ENCODE measurements at places on chromosomes 2 and 18.

- DNase-seq, result no peak
These were observed 257.8 kb upstream of the STON1 start for GRCh38 chr2:48272199-48272598.

- no peak for DNase-seq
These were observed 142.8 kb upstream of the ALPP start for GRCh38 chr2:232235716-232236115.

DNA sequence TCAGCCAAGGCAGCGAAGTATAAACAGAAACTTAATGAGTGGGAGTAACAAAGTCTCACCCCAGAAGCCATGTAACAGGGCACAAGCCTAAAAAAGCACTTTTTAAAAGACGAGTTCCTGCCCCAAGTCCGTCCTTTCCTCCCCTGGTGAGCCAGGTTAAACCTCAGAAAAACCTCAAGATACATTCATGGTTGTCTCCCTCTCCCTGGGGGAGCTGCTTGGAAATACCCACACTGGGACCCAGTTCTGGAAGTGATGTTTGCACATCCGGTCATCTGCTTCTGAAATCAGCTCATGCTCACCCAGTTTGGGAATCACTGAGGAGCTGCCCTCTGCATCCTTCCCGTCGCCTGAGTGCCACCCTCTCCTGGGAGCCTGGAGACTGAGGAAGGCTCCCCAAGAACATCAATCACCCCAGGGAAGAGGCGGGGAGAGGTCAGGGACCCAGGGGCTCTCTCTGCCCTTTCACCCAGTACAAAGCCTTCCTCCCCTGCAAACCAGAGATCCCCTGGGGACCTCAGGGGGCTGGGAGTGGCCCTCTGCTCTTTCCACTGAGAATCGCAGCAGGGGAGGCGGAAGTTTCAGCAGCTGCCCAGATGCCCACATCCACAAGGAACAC lies 150.6 kb upstream of the AGAP1 start:
- DNase-seq, result no peak

GRCh38 chr2:174729797-174730697 lies 34.2 kb downstream of the CHRNA1 start:
- DNase-seq, result no peak

GRCh38 chr18:79940126-79940813 lies 11.2 kb downstream of the SLC66A2 start:
- peak; percentile 46 for DNase-seq

- no peak for DNase-seq
These were observed 15.0 kb upstream of the GPC1 start for GRCh38 chr2:240420206-240421104.

- DNase-seq, result no peak
These were observed 126.0 kb downstream of the ZFP36L2 start for GRCh38 chr2:43100362-43100882.

GRCh38 chr2:170073288-170073687 lies 104.7 kb upstream of the MYO3B start:
- DNase-seq, result no peak

DNA sequence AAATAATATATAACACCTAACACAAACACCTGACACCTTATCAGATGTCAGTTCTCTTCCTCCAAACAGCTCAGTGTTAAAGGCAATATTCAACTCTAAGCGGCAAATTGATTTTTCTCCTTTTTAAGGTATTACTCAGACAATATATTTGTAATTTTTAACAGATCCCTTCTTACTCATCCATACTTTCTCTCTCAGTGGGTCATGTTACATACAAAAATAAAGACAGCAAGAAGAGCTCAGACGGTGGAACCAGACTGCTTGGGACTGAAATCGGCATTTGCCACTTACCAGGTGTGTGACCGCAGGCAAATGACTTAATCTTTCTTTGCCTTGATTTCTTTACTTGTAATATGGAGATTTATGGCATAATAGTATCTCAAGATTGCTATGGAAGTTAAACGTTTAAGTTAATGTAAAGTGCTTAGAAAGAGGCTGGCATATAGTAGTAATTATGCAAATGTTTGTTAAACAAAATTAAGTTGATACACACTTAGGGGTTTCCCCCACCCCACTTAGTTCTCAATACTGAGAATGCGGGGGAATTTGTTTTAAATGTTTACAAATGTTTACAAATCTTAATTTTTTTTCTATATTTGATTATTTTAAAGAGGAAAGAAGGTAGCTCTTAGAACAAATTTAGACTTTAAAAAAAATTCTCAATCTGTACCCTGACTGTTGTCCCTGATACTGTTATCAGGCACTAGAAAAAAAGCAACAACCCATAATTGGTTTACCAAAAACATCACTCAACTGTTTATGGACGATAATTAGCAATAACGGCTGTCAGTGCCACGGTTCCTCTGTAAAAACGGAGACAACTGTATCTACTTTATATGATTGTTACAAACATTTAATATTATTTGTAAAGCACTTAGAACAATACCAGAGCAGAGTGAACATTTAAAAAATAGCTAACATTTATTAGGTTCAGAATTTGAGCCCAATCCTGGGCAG lies 25.6 kb downstream of the MAP3K2 start:
- no peak for DNase-seq

DNA sequence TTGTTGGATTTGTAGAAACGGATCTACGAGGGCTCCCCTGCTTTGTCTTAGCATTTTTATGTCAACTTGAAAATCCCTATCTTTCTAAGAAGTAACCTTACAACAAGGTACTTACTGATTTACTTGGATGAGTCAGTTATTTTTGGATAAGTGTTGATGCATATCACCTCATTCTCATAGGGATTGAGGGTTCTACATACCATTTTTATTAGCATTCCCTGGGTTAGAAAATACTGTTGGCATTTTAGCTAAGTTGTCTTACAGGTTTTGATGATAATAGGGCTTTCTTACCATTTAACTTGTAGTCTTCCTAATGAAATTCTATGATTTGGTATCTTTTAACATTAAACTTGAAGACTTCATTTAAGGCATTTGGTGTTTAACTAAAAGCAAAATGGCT lies 125.2 kb downstream of the UBE2E3 start:
- no peak for DNase-seq

DNA sequence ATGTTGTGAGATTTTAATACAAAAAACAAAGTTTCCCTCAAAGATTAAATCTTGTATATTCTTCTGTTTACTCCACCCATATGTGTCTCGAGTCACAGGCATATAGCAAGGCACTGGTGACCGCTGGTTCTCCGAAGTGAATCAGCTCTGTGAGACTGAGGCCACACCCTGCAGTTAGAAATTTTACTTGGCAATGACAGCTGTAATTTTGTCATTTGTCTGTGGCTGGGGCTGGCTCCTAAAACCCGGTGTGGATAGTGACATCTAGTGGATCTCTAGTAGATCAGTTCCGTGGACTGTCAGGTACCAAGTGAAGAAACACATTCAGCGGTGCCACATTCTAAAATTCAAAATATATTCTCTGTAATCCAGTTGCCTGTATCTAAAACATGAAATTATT lies 278.0 kb downstream of the NEDD4L start:
- DNase-seq, result peak; percentile 77

DNA sequence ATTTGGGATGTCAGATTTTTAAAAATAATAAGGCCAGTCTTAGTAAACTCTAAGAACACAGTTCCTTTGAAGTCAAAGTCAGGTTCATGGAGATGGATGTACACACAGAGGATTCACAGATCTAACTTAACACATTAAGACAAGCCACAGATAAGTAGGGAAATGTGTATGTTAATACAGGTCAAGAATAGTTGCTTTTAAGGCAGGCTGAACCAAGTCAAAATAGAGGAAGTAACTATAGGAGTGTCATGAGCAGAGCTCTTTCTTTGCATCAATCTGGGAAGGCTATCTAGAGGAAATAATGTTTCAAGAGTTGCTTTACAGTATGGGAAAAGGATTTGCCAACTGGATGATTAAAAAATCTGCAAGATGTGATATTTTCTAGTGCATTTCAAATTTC lies 128.0 kb upstream of the FBXO11 start:
- DNase-seq, result no peak

- DNase-seq, result no peak
These were observed 290.8 kb upstream of the MC4R start for GRCh38 chr18:60663060-60663989.

DNA sequence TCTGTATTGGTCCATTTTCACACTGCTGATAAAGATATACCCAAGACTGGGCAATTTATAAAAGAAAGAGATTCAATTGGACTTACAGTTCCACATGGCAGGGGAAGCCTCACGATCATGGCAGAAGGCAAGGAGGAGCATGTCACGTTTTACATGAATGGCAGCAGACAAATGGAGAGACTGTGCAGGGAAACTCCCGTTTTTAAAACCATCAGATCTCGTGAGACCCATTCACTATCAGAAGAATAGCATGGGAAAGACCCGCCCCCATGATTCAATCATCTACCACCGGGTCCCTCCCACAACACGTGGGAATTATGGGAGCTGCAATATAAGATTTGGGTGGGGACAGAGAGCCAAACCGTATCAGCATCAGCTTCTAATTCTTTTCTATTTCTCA lies 217.0 kb downstream of the ANAPC1 start:
- DNase-seq, result no peak

- DNase-seq, result no peak
These were observed 158.1 kb upstream of the CHAC2 start for GRCh38 chr2:53609551-53609950.

DNA sequence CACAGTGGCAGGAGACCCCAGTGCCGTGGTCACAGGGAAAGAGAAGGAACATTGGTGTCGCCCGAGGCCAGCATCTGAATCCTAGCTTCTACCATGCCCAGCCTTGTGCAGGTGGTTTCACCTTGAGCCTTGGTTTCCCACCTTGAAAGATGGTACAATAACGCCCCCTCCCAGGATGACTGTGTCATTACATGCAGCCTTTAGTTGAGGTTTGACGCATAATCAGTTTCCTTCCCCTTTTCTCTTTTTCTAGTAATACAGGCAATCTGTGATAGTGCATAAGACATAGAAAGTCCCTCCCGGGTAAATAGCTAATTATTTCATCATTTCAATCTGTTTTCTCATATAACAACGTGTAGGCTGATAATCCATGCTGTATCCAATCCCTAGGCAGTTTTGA lies 29.8 kb upstream of the ZNF407 start:
- DNase-seq, result no peak

Measured in breast epithelium (tissue), 4 donors.